Stimulated activated CD8-positive, alpha-beta memory T cell treated with anti-CD3 and anti-CD28 coated beads, Interleukin-4, amount 100 ng/mL, for 4 hours (primary cell): ENCODE measurements at places on chromosomes 7 and 10.

GRCh38 chr7:92953657-92954056 lies 117.3 kb upstream of the CDK6 start:
- DNase-seq, result no peak

DNA sequence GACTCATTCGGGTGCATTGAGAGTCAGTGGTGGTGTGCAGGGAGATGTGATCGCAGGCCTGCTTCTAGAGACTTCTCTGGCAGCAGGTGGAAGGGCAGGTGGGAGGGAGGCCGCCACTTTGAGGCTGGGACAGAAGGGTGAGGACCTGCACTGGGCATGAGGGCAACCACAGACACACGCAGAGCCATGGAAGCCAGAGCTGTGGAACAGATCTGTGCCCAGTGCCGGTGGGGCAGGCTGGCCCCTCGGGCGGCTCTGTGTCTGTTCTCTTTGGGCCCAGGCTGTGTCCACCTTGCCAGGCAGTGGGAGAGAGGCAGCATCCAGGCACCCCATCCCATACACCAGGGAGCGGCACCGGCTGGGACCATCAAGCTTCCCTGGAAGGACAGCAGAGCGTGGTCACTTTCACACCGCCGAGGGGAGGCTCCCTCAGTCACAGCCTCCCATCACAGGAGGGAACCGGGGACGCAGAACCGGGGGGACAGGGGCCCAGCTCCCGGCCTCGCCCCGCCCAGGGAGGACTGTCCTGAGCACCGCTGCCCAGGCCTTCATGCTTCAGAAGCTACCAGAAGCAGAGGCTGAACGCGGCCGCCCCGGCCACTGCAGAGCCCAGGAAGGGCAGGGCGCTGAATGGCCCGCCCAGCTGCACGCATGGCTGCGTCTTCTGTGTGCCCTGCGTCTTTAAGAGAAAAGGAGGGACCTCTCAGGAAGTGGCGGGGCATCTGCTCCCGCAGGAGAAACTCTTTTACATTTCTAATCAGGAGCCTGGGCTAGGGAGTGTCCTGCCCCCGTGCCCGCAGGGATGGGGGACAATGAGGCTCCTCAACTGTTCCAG lies 32.1 kb downstream of the EN2 start:
- DNase-seq, result no peak

DNA sequence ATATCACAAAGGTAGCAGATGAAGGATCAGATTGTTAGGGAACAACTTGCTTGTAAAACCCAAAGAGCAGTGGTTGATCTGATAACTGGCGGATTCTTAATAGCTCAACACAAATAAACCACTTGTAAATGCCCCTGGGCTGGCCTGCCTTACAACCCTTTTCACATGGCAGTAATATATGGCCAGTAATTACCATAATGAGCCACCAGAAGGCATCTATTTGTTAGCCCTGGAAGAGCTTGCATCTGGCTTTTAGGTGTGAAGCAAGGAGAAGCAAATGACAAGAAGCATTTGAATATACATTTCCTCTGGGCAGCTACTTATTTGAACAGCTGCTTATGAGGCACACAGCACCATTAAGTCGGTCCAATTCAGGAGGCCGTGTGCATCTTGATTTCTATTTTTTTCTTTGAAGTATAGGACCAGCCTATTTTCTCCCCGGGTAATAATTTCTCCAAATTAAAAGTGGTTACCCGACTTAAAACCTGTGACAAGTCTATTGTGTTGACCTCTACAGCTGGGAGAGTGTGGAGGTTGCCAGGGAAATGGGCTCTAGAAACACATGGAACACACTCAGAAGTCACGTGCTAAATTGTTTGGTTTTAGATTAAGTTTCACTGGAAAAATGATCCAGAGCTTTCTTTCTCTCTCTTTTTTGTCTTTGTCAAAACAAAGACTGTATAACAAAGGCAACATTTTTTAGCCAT lies 113.4 kb downstream of the SEM1 start:
- no peak for DNase-seq

DNA sequence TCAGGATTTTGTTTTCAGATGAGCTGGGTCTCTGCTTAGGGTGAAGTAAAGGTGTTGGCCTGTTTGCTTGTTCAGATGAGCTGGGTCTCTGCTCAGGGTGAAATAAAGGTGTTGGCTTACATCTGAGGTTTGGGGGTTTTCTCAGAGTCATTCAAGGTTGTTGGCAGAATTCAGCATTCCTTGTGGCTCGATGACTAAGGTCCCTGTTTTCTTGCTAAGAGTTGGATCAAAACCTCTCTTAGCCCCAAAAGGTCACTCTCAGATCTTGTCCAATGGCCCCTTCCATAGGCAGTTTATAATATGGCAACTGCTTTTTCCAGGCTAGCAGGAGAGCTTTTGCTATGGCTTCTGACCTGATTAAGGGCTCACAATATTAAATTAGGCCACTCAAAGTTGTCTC lies 106.6 kb downstream of the ADAM22 start:
- no peak for DNase-seq

- DNase-seq, result no peak
Measured at GRCh38 chr7:24885305-24885704, 94.7 kb downstream of the OSBPL3 start.

DNA sequence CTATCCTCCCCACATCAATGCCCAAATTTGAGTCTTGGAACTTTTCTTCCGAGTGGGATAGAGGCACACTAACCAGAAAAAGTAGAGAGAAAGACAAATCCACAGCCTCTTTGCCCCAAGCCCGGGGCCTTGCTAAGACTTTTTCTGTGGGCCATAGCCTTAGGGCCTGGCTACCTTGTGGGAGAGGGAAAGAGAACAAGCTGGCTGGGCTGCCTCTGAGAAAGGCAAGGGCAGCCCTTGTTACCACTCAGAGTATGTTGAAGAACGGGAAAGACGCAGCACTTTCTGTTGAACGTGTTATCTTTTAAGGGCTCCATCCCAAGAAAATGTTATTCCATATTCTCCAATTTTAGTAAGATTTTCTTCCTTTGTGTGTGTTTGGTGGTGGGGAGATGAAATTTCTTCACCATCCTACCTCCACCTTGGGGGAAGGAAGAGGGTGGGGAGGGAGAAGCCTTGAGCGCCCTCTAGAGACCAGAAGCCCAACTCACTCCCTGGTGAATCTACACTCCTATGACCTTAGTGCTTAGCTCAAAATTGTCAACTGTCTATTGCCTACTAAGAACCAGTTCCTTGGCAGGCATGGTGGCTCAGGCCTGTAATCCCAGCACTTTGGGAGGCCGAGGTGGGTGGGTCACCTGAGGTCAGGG lies 3.9 kb upstream of the NRF1 start:
- DNase-seq, result peak; percentile 8

GRCh38 chr10:6347391-6347951 lies 144.7 kb downstream of the PFKFB3 start:
- DNase-seq, result no peak
